ENCODE measurements at places on chromosomes 4 and X.

GRCh38 chrX:43589735-43590134 is 66.4 kb upstream of the MAOA start:
- DNase-seq: no peak

- no peak for DNase-seq
Observed at GRCh38 chr4:91222014-91222413, 1081.8 kb upstream of the GRID2 start.

DNA sequence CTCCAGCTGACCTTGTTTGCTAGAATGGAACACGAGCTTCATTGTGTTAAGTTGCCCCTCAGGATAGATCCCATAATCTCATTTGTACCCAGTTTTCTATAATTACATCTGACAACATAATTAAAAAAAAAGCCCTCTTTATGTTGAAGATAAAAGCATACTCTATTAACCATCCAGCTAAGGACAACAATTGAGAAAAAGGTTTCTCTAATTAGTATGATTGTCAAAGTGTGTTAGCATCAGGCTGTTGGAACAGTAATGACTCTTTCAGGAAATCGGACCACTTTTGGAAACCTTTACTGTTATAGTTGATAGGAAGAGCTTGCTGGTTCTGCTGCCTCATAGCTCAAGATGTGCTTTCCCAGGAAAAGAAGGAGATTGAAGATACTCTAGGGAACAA is 172.6 kb downstream of the FHIP1A start:
- no peak for DNase-seq

DNA sequence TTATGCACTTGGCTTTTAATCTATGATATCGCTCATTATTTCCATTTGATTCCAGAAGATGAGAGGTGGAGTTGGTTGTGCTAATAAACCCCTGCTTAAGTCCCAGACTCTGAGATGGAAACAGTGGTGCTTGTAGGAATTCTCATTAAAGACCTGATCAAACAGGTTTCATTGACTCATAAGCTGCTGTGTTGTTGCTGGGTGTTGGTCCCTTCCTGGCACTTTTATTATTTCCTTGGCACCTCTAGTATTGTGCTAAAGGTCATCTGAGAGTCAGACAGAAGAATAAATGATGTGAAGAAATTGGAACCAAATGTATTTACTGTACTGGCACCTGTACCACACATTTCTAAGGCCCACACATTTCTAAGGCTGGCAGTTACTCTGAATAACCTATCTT is 544.7 kb upstream of the NR3C2 start:
- no peak for DNase-seq

DNA sequence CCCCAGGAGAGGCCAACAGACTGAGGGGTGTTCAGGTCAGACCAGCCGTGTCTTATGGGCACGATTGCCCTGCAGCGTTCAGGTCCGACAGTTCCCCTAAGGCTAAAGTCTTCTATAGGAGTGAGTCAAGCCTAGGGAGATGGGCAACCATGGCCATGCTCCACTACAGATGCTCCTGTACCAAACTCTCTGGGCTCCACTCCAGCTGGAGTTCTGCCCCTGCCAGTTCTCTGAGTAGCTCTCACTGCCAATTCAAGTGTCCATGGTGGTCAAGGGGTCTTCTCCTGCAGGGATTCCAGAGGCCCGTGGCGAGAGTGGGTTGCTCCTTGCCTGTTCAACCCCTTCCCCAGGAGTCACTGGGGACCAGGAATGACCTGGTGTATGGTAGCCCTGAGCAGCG is 38.2 kb downstream of the BEX3 start:
- DNase-seq: no peak

DNA sequence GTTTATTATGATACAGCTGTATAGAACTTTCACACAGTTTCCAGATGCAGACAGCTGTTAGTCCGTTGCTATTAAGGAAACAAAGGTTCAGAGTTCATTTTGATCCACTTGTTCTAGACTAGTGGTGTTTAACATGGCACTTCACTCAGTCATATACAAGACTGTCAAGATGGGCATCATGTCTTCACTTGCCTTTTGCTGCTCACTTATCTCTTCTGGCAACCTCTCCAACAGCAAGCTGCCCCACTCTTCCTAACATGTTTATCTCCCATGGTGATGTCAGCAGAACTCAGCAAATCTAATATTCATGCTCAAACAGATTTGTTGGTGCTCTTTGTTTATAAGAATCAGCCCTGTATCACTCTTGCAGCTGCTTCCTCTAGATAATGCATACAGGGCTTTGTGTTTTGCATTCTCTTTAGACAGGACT is 236.2 kb upstream of the HAND2 start:
- no peak for DNase-seq

DNA sequence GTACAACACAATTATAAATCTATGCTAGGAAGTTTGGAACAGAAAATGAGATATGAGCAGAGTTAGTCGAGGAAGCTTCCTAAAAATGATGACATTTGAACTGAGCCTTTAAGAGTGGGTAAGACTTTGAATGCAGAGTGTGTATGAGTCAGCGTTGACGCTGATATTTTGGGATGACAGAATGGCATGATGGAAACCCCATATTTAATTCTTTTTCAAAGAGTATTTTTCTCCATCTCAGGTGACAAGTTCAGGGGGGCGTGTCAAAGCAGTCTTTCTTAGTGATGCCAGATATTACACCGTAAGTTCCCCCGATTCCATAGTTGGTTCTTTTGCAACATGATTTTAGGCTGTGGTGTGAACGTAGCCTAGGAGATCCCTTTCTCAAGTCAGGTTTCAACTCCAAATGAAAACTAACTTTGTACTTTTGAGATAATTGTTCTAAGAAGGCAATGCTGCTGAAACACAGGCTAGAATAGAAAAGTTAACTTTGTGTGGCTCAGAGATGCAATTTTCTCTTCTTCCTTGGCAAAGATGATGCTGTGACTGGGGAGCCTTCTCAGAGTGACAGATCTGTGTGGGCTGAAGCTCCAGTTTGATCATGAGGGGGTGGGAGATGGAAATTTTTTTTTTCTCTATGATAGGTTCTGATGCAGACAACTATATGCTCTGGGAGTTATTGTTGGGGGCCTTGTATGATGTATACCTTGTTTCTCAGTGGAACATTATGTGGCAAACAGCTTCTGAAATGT is 59.2 kb downstream of the GLUD2 start:
- DNase-seq: no peak

DNA sequence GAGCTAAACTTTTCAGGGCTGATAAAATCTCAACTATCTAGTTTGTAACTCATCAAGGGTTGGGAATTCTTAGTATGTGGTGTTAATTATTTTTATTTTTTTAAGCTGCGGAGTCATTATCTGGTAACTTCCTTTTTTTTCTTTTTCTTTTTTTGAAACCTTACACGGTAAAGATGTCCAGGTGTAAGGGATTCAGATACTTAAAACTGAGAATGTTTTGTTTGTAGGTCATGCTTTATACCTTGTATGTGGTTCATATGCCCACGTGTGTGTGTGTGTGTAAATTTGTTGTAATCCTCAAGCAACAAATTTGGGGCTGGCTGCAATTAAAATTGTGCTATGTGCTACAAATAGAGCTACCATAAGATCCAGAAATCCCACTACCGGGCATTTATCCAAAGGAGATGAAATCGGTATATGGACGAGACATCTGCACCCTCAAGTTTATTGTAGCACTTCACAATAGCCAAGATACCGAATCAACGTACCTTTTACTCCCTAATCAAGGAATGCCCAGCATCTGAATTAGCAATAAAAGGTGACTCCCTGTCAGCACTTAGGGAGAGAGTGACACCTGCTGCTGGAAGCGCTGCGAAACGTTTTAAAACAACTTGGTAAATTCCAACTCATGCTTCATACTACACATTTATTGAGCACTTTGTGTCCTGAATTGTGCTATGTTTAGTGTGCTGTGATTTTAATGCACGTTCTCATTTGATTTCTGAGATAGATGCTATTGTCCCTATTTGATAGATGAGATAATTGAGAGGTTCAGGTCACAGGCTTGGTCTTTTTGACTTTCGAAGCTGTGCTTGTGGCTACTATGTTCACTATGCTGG is 16.1 kb downstream of the MSMO1 start:
- DNase-seq: no peak

DNA sequence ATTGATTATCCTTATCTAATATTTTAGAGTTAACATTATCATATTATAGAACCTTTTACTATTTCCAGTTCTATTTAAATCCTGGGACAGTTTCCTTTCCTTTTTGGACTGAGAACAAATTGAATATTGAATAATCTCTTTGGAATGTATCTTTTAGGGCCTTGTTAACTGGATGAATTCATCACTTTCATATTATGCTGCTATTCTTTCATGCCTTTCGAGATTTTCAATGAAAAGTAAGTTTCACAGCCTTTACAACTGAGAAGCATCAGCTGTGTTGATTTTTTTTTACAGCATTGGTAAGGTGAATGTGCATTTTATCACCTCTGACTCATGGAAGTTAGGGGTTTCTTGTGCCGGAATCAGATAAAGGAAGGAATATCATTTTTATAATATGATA is 39.6 kb downstream of the PDLIM5 start:
- DNase-seq: peak; percentile 25

DNA sequence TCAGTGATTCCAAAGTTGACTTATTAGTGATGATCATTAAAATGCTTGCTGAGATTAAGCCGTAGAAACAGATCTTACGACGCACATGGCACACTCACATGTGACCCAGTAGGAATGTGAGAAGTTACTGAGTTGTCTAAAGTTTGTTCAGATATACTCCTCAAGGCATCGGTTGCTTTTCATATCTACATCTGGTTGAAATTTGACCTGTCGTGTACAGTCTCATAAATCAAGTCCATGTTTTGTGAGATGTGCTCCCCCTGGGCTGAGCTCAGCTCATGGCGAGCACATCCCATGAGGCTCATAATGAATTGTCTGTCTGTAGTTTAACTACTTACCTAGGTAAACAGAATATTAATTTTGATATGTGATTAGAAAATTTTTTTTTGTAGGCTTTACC is 67.0 kb downstream of the TNIP2 start:
- no peak for DNase-seq

DNA sequence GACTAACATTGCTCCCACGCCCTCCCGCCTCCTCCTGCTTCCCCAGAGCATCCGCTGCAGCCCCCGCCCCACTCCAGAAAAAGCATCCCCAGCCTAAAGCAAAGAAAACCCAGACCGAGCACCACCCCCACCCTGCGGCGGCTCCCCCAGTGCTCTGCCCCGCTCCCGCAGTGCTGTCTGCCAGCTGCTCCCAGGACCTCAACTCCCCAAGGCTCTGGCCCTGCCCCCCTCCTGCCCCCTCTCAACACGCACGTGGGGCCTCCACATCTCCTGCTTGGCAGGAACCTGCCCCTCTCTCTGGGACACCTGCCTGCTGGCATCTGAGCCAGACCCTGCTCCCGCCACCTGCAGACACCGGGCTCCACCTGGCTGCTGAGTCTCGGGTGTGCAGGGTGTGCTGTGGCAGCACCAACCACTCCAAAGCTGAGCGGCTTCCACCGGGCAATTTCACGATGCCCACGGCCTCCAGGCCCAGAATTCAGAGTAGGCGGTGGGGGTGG is 79.4 kb downstream of the FAM53A start:
- DNase-seq: no peak

- no peak for DNase-seq
Observed at GRCh38 chr4:176741253-176741652, 51.5 kb downstream of the VEGFC start.

DNA sequence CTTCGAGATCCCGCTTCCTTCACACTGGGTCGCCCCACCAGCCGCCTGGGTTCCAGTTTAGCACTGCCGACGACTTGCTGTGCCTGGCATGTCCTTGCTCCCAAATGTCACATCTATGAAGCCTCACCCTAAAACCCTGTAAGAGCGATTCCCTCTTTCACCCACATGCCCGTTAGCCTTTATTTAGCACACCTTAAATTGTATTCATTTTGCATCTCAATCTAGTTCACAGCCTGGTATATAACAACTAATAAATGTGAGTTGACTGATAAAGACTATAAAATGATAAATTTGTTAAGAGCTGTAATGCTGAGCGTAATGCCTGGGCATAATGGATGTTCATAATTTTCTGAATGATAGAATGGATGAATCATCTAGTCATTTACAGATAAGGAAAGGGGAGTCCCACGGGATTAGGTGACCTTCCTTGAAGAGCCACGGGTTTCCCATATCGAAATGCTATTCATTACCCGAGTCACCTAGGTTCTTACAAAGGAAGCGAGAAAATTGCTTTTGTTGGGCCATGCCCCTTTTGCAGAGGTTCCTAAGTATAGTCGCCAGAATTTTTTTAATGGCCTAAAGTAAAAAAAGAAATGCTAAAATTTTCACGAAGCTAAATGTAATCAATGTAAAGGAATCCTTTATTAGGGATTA is 1.1 kb upstream of the AP1S2 start:
- no peak for DNase-seq

GRCh38 chr4:151074416-151074916 is 25.0 kb upstream of the RPS3A start:
- DNase-seq: no peak

DNA sequence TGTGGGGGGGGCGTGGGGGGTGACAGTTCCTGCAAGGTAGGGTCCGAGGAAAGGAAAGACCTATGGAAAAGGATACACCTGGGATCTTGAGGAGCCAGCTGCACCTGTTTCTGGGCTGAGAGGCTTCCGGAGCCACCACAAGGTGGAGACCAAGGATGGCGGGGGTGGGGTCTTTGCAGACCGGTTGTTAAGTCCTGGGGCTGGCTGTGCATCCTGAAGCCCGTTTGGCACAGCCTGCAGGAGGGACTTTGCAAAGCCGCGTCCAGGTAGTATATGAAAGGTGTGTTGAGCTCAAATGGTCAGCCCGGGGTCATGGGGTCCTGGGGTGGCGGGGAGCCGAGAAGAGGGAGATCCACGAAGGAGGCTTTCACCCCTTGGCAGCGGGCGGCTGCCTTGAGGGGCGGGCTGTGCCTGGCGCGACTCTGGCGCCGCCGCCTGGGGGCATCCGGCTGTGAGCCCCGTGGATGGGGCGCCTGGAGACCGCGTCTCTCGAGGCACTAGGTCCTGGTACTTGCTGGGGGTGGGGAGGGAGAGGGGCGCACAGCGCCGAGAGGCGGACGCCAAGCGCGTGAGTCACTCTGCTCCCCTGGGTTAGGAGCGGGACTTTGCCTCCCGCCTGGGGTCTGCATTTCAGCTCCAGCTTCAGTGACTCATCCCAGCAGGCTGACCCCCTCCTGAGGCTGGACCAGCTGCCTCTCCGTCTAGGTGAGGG is 58.2 kb upstream of the DYNLT3 start:
- DNase-seq: no peak

- DNase-seq: no peak
Observed at GRCh38 chr4:105277702-105278101, 131.0 kb downstream of the TET2 start.

- no peak for DNase-seq
Observed at GRCh38 chr4:119536572-119537528, 91.8 kb downstream of the PDE5A start.

GRCh38 chrX:21524008-21524407 is 134.1 kb downstream of the KLHL34 start:
- DNase-seq: no peak

Data from COLO829 (cell line).